ENCODE measurements at places on chromosomes 13 and 19.
A peak's percentile ranks its signal among the peaks of the same experiment; 100 is the strongest.

- no peak for DNase-seq
Observed at GRCh38 chr13:107866941-107867623, 348.3 kb downstream of the LIG4 start.

- no peak for DNase-seq
Observed at GRCh38 chr13:73954808-73955207, 179.4 kb downstream of the KLF12 start.

- DNase-seq = peak; percentile 75
Observed at GRCh38 chr13:23979361-23980159, 82.3 kb upstream of the C1QTNF9B start.

DNA sequence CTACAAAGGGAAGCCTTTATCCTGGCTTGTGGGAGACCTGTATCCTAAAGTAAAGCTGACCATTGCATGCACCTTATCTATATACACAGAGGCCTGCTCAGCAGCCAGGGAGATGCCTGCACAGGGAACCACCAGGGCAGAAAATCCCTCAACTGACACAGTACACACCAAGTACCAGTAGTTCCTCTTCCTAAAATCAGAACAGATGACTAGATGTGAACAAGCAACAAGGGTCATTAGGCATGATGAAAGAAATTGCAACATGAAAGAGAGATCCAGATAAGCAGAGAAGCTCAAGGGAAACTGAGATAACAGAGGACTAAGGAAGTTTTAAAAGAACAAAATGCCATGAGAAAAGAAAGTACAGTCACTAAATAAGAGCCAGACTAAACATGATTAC is 39.7 kb upstream of the SLC7A9 start:
- DNase-seq = no peak

GRCh38 chr19:5515737-5516136 is 52.0 kb downstream of the TINCR start:
- no peak for DNase-seq

DNA sequence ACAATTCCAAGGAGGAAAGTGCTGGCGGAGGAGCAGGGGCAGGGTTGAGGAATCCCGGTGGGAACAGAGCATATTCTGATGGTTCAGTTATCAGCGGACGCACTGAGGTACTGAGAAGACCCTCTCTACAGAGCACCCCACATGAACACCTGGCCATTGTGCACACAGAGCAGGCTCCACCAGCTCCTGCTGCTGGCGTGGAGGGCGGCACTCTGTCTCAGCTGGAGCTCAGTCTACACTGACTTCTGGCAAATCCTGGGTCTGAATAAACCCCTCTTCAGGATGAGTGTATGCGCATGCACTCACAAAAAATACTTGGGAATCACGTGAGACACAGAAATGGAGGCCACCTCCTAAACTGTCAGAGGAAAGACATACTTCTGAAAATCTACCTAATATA is 114.4 kb upstream of the IRS2 start:
- no peak for DNase-seq

DNA sequence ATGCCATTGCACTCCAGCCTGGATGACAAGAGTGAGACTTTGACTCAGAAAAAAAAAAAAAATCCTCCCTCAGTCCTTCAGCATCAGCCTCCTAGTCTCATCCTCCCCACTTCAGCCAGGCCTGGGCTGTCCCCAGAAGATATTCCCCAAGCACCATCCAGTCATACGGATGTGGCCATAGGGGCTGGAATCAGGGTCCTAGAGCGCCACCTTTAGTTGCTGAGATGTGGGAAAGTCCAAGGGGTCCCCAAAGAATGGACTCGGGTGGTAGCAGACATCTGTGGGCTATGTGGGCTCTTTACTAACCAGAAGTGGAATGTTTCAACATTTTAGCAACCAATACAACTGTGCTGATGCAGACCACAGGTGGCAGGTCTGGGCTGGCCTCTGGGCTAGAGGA is 3.1 kb upstream of the TYROBP start:
- DNase-seq = no peak

Measured in pons (tissue), 1 donor.